Brain microvascular endothelial cell (primary cell): ENCODE measurements at places on chromosomes 1 and 21.

DNA sequence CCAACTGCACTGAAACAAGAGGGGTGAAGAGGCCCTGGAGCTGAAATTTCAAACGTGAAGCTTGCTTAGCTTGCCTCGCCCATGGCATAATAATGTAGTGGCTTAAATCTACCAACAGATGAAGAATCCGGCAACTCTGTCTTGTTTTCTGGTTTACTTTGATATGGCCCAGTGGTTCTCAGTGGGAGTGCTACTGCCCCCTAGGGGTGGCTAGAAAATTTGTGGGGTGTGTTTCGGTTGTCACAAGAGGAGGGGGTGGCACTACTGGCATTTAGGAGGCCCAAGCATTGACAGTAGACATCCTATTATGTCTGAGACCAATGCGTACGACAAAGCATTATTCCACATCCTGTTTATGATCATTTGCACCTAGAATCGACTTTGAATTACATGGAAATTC, 51.9 kb upstream of the C8B start:
- no peak for DNase-seq

DNA sequence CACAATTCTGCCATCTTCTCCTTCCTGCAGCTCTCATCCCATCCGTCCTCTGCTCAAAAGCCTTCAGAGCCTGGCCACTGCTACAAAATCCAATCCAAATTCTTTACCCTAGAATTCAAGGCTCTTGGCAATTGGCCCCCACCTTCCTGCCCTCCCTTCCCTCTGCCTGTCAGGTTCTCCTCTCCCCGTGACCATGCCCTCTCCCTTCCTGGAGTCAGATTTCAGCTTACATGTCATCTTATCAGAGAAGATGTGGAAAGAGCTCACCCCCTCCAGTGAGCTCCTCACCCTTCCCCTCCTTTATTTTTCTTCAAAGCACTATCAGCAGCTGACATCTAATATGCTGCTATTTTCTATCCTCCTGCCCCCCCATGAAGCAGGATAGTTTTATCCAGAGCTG, 86.9 kb downstream of the GRIK3 start:
- DNase-seq = no peak

GRCh38 chr1:180603850-180604226, 28.0 kb upstream of the XPR1 start:
- DNase-seq = no peak

GRCh38 chr1:99970713-99971255, 988 bp downstream of the SLC35A3 start:
- no peak for DNase-seq

- no peak for DNase-seq
These were observed 9.7 kb downstream of the CD2 start for GRCh38 chr1:116763787-116764465.

DNA sequence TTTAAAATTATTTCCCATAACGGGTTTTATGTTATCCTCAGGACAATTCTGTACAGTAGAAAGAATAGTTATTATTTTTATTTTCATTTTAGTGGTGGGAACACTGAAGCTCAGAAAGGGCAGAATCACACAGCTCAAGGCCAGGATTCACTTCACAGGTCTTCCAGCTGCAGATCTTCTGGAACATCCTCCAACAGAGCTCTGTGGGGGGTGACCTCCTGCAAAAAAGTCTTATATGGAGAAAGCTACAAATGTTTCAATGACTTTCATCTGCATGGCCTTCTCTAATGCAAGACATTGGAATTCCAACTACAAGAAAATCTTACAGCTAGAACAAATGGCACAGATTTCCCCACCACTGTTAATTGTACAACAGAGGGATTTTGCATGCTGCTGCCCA, 64.2 kb downstream of the SEC16B start:
- DNase-seq = no peak

GRCh38 chr1:37667023-37667671, 25.2 kb upstream of the CDCA8 start:
- no peak for DNase-seq
